Calu3 (cell line): ENCODE measurements at places on chromosomes 2 and 18. TPM values are rescaled to one million over a fixed set of nuclear protein-coding genes. Genes with fewer than 3 reads are reported as not detected.

Gene LBX2
- total RNA-seq = 3.0 and 3.5 TPM in 2 replicates

Gene GKN1
- not detected in 2 replicates for total RNA-seq

Gene SP5
- total RNA-seq = 0.73 TPM in 2 replicates

Gene PTPN18
- 62.9 and 66.0 TPM in 2 replicates for total RNA-seq

Gene FAHD2A
- total RNA-seq = 26.8 and 29.1 TPM in 2 replicates

Gene GNAL
- 0.61 and 1.2 TPM in 2 replicates for total RNA-seq

Gene LRRC30
- not detected in 2 replicates for total RNA-seq

Gene MOGAT1
- 35.9 and 51.2 TPM in 2 replicates for total RNA-seq

Gene FAP
- 0.61 and 2.1 TPM in 2 replicates for total RNA-seq

Gene TWSG1
- total RNA-seq = 24.8 and 29.1 TPM in 2 replicates

Gene ALMS1
- 15.8 and 16.1 TPM in 2 replicates for total RNA-seq

Gene SERPINB3
- total RNA-seq = 0.34 and 0.68 TPM in 2 replicates

Gene SLC19A3
- 63.8 and 82.4 TPM in 2 replicates for total RNA-seq

Gene CERKL
- 1.1 and 1.5 TPM in 2 replicates for total RNA-seq

Gene CEBPZ
- 60.7 and 64.9 TPM in 2 replicates for total RNA-seq

Gene APOB
- 0.05 TPM in 2 replicates for total RNA-seq

Gene MROH2A
- 0.33 and 0.76 TPM in 2 replicates for total RNA-seq

Gene CRYGD
- total RNA-seq = not detected in 2 replicates

Gene SLC39A6
- 54.4 and 62.9 TPM in 2 replicates for total RNA-seq

Gene POTEF
- not detected in 2 replicates for total RNA-seq

Gene NEU4
- total RNA-seq = 0.14 and 0.37 TPM in 2 replicates

Gene LRP2
- total RNA-seq = 0.49 and 0.66 TPM in 2 replicates

Gene PID1
- total RNA-seq = 0.24 and 0.31 TPM in 2 replicates

Gene UGT1A5
- 7.1 and 7.3 TPM in 2 replicates for total RNA-seq

Gene MBD1
- total RNA-seq = 70.5 and 88.0 TPM in 2 replicates
